Keratinocyte (primary cell): ENCODE measurements at places on chromosomes 6 and 20.

DNA sequence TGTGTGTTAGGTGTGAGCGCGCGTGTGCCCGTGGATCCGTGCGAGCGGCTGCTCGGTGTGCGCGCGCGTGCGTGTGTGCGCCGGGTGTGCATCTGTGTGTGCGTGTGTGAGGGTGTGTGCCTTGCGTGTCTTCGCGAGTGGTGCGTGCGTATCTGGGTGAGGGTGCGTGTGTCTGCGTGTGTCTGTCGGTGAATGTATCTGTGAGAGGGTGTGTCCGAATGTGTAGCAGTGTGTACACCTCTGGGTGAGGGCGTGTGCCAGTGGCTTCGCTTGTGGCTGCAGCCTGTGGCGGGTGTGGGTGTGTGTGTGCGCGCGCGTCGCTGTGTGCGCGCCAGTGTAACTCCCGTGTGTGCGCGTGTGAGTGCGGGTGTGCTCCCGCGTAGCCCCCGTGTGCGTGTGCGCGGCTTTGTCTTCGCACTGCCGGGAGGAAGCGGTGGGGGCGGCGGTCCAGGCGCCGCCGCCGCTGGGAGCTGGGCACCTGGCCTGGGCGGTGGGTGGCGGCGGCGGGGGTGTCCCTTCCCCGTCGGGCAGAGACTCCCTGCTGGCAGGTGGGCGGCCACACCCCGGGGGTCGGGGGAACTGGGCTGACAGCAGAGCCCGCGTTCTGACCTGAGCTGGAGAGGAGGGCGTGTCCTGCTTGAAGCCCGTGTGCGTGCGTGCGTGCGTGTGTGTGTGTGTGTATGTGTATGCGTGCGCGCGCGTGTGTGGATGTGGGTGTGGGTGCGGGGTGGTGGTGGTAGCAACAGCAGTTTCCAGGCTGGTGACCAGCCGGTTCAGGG, 61.3 kb upstream of the EPB41L1 start:
- H3K4me1 ChIP-seq = peaks cover 26% of the 10 kb centered on the region
- H3K27ac ChIP-seq = no peak overlapping the region
- peak overlapping the region; percentile 76 for H3K4me3 ChIP-seq
- no peaks in the 10 kb centered on the region for H3K36me3 ChIP-seq
- no peaks in the 10 kb centered on the region for H3K27me3 ChIP-seq

GRCh38 chr6:39791311-39791710, 865 bp upstream of the DAAM2 start:
- H3K27ac ChIP-seq = no peak overlapping the region
- no peaks in the 10 kb centered on the region for H3K36me3 ChIP-seq
- H3K4me1 ChIP-seq = no peaks in the 10 kb centered on the region
- DNase-seq = no peak
- H3K4me3 ChIP-seq = no peak overlapping the region
- H3K27me3 ChIP-seq = peaks cover 32% of the 10 kb centered on the region

DNA sequence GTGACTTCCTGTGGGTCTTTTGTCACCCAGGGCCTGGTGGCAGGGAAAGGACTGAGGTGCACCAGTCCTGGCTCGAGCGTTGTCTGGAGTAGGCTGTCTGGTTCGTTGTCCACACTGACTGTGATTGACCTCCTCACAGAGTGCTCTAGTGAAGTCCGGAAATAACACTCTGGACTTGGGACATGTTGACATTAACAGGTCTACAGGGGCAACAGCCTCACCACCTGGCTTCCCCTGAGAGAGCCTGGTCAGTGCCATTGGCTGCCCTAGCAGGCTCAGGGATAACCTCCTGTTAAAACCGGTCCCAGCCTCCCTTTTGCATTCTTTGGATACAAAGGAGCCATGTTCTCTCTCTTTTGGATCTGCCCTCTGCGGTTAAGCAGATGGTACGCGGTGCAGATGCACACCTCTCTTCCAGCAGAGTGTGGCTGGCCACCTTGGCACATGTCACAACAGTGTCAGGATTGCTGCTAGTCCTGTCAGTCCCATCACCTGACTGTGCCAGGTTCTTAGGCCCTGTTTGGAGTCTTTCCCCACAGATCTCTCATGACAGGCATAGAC, 46.2 kb downstream of the CDS2 start:
- peaks cover 12% of the 10 kb centered on the region for H3K4me1 ChIP-seq
- no peak overlapping the region for H3K27ac ChIP-seq
- DNase-seq = no peak
- H3K4me3 ChIP-seq = no peak overlapping the region
- H3K27me3 ChIP-seq = no peaks in the 10 kb centered on the region

GRCh38 chr6:100809346-100809745, 71.8 kb downstream of the ASCC3 start:
- H3K4me3 ChIP-seq = no peak overlapping the region
- no peak overlapping the region for H3K27ac ChIP-seq
- H3K36me3 ChIP-seq = no peaks in the 10 kb centered on the region

DNA sequence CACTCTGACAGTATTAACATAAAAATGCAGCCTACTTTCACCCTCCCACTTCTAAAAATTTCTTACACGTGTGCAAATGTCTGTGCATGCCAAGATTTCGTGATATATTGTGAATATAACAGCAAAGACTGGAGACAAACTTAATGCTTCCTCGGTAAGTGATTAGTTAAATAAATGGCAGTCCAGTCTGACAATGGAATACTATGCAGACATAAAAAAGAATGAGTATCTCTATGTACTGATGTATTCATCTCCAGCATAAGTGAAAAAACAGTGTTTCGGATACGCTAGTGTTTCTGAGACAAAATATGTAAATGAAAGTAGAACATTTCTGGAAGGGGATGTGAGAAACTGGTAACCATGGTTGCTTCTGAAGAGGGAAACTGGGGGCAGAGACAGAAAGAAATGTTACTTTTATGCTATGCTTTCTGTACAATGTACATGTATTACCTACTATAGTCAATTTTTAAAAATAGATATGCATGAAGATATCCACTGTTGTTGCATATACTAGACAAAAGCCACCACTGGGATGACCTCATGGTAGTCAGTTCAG, 7.0 kb downstream of the SLC22A23 start:
- H3K27ac ChIP-seq = no peak overlapping the region
- no peak overlapping the region for H3K4me3 ChIP-seq
- no peak for DNase-seq

GRCh38 chr20:58014628-58015315, 213.7 kb downstream of the ANKRD60 start:
- peaks cover 6% of the 10 kb centered on the region for H3K27me3 ChIP-seq
- no peak overlapping the region for H3K4me3 ChIP-seq
- H3K4me1 ChIP-seq = peaks cover 37% of the 10 kb centered on the region
- no peak for DNase-seq
- H3K36me3 ChIP-seq = no peaks in the 10 kb centered on the region

DNA sequence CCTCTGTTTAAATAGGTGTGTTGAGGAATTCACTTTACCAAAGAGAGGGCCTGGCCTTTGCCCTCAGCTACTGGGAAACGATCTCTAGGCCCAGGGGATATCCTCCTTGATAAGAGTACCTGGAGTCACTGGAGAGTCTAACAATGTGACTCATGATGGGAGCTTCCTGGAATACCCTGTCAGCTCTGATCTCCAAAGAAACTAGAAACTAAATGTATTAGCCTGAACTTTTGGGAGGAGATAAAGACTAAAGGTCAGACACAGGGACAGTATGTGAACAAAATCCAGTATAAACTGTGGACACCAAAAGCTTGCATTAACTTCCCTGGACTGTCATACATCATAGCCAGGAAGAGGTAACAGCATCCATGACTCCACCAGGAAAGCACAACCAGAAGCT, 148.5 kb downstream of the RNGTT start:
- H3K27me3 ChIP-seq = no peaks in the 10 kb centered on the region
- no peaks in the 10 kb centered on the region for H3K4me1 ChIP-seq
- DNase-seq = no peak
- no peak overlapping the region for H3K27ac ChIP-seq

GRCh38 chr6:169454204-169454871, 200.7 kb upstream of the THBS2 start:
- no peaks in the 10 kb centered on the region for H3K36me3 ChIP-seq
- H3K4me1 ChIP-seq = peaks cover 31% of the 10 kb centered on the region
- H3K27ac ChIP-seq = peak overlapping the region; percentile 27
- no peak overlapping the region for H3K4me3 ChIP-seq
- H3K27me3 ChIP-seq = no peaks in the 10 kb centered on the region

GRCh38 chr20:38412877-38413577, 22.1 kb downstream of the SNHG17 start:
- H3K27me3 ChIP-seq = no peaks in the 10 kb centered on the region
- H3K36me3 ChIP-seq = peaks cover 14% of the 10 kb centered on the region

- no peaks in the 10 kb centered on the region for H3K27me3 ChIP-seq
- H3K36me3 ChIP-seq = peaks cover 4% of the 10 kb centered on the region
- no peak overlapping the region for H3K4me3 ChIP-seq
- H3K4me1 ChIP-seq = no peaks in the 10 kb centered on the region
- no peak for DNase-seq
Measured at GRCh38 chr6:15534974-15535373, 127.9 kb downstream of the DTNBP1 start.

GRCh38 chr6:33589731-33590530, 9.9 kb upstream of the BAK1 start:
- H3K36me3 ChIP-seq = no peaks in the 10 kb centered on the region
- peak overlapping the region; percentile 20 for H3K4me3 ChIP-seq
- H3K4me1 ChIP-seq = peaks cover 47% of the 10 kb centered on the region
- H3K27ac ChIP-seq = peak overlapping the region; percentile 96
- peak; percentile 97 for DNase-seq

DNA sequence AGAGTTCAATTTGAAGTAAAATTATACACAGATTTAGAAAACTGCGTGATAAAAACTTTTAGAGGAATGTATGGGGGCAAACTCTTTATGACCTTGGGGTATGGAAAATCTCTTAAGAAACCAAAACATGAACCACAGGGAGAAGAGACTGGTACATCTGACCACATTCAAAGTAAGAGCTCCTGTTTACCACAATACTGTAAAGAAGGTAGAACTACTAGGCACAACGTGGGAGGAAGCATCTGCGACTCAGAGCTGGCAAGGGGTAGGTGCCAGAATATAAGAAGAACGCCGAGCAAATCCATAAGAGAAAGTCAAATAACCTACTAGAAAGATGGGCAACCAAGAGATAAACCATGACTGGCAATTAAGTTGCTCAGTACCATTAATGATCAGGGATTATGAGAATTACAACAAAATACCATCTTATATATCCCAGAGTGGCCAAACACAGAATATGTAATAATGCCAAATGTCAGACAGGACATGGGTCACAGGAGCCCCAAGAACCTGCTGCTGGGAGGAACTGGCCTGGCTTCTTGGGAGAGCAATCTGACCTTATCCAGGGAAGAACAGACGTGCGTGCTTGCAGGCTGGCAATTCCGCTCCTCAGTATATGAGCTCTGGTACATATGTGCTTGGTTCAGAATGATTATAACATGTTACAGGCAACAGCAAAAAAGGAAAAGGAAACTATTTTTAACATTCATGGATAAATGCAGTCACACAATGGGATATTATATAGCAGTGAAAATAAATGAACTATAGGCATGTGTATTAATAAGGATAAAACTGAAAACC, 50.2 kb downstream of the INSM1 start:
- no peak overlapping the region for H3K4me3 ChIP-seq
- no peak for DNase-seq
- no peaks in the 10 kb centered on the region for H3K36me3 ChIP-seq
- H3K27ac ChIP-seq = no peak overlapping the region
- no peaks in the 10 kb centered on the region for H3K27me3 ChIP-seq

- H3K4me1 ChIP-seq = peaks cover 6% of the 10 kb centered on the region
- H3K27me3 ChIP-seq = no peaks in the 10 kb centered on the region
- no peak overlapping the region for H3K4me3 ChIP-seq
- H3K27ac ChIP-seq = no peak overlapping the region
- peaks cover 16% of the 10 kb centered on the region for H3K36me3 ChIP-seq
Measured at GRCh38 chr20:44894959-44895358, 9.5 kb downstream of the YWHAB start.

- no peak overlapping the region for H3K4me3 ChIP-seq
- H3K4me1 ChIP-seq = no peaks in the 10 kb centered on the region
- H3K36me3 ChIP-seq = no peaks in the 10 kb centered on the region
- H3K27ac ChIP-seq = no peak overlapping the region
Measured at GRCh38 chr20:50713657-50714101, 17.7 kb upstream of the PARD6B start.

DNA sequence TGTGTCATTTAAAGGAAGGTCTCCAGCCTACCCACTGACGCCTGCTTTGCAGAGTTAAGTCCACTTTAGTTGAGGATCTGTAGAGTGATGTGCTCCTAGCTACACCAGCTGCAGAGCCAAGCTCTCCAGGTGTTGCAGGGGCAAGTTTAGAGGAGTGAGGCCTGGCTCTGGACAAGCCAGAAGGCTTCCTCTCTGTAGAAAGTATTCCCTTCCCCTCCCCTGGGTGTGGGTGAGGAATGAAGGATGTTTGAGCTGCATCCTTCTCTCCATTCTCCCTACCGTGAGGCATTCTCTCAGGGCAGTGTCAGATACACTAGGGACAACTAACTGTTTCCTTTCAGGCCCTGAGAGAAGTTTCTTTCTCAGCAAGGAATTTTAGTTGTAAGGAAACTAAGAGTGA, 66.5 kb downstream of the ELOVL5 start:
- no peak for DNase-seq
- no peak overlapping the region for H3K4me3 ChIP-seq
- H3K36me3 ChIP-seq = no peaks in the 10 kb centered on the region
- H3K4me1 ChIP-seq = no peaks in the 10 kb centered on the region
- H3K27ac ChIP-seq = no peak overlapping the region

DNA sequence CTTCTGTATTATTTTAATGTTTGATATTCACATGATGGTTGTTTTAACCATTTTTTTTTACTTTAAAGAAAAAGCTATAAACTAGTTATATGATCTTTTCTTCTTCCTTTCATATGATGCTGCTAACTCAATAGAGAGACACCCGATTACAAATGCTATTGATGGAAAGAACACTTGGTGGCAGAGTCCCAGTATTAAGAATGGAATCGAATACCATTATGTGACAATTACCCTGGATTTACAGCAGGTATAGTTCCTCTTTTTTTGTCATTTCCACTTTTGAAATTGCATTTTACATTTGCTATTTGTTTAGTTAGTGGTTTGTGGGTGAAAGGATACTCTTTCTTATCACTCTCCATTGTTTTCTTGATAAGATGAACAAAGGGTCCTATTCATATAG, 176.7 kb downstream of the LAMA2 start:
- H3K36me3 ChIP-seq = no peaks in the 10 kb centered on the region
- no peak overlapping the region for H3K27ac ChIP-seq
- H3K27me3 ChIP-seq = no peaks in the 10 kb centered on the region
- DNase-seq = no peak
- no peak overlapping the region for H3K4me3 ChIP-seq

GRCh38 chr20:33693741-33694638, 7.8 kb upstream of the E2F1 start:
- no peak overlapping the region for H3K4me3 ChIP-seq
- DNase-seq = no peak
- no peaks in the 10 kb centered on the region for H3K36me3 ChIP-seq
- H3K27ac ChIP-seq = no peak overlapping the region
- H3K27me3 ChIP-seq = no peaks in the 10 kb centered on the region

- H3K36me3 ChIP-seq = no peaks in the 10 kb centered on the region
- no peak overlapping the region for H3K27ac ChIP-seq
- H3K27me3 ChIP-seq = no peaks in the 10 kb centered on the region
- DNase-seq = no peak
Measured at GRCh38 chr20:53402233-53403005, 191.2 kb downstream of the ZNF217 start.

GRCh38 chr20:44627364-44628010, 24.0 kb downstream of the ADA start:
- no peaks in the 10 kb centered on the region for H3K4me1 ChIP-seq
- H3K36me3 ChIP-seq = peaks cover 8% of the 10 kb centered on the region
- no peak overlapping the region for H3K4me3 ChIP-seq
- H3K27me3 ChIP-seq = no peaks in the 10 kb centered on the region

GRCh38 chr6:43869792-43870659, 100.0 kb downstream of the VEGFA start:
- no peak for DNase-seq
- H3K36me3 ChIP-seq = no peaks in the 10 kb centered on the region
- no peak overlapping the region for H3K27ac ChIP-seq
- H3K4me3 ChIP-seq = no peak overlapping the region
- H3K4me1 ChIP-seq = no peaks in the 10 kb centered on the region
